H4 (cell line): ENCODE measurements at places on chromosomes 11 and 22.

GRCh38 chr22:29205594-29206371, at the start of gene EMID1:
Gene EMID1 (plus strand): TSS chr22:29205896. CDS start chr22:29206039, 143 bp downstream.
- DNase-seq: no peak

- DNase-seq: peak; percentile 54
Observed at GRCh38 chr11:75031224-75031753, 42.6 kb downstream of the NEU3 start.

DNA sequence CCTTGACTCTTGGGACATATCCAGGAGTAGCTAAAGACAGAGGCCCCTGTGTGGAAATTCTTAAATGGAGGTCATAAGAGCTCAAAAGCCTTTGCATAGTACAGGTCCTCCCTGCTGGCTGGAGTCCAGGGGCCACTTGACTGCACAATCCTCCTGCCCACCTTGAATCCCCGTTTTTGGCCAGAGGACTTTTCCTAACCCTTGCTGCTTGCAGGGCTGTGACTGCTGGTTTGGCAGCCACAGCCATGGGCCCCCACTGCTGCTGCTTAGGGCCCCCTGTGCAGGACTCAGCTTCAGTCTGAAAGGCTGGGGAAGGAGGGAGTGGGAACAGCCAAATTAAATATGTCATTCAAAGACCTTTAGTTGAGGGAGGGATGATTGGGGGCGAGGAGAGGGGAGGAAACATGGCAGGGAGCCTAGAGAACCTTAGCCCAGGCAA, 33.4 kb downstream of the ARHGAP1 start:
- DNase-seq: no peak

DNA sequence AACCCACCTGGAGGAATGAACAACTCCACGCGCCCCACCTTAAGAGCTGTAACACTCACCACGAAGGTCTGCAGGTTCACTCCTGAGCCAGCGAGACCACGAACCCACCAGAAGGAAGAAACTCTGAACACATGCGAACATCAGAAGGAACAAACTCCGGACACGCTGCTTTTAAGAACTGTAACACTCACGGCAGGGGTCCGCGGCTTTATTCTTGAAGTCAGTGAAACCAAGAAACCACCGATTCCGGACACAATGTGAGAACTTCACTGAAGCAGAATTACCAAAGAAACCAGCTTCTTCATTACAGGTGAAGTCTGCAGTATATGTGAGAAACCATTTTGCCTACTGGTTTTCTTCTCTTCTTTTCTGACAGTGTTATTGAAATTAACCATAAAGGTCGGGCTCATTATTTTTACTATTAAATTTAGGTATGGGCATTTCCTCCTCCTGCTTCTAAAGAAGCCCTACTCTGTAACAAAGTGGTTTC, 303.0 kb downstream of the KCNA4 start:
- no peak for DNase-seq

DNA sequence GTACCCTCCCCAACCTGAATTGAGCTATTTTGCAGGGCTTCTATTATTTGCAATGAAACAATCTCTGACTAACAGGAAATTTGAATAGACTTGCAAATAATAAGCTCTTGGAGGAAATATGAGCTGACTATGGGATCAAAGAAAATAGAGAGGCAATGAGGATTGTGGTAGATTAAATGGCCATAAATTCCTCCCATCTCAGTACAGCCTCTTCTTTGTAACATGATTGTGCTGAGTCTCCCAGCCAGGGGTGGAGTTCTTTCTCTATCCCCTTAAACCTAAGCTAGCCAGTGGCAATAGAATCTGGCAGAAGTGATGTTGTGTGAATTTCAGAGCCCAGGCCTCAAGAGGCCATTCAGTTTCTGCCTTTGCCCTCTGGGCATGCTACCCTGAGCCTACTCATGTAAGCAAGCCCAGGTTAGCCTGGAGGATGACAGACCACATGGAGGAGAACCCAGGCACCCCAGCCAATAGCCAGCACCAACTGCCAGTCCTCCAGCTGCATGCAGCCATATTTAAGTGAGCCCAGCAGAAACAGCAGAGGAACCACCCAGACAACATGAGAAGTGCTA, 86.8 kb upstream of the TP53I11 start:
- no peak for DNase-seq

- DNase-seq: no peak
Observed at GRCh38 chr11:109480251-109480650, 58.3 kb downstream of the C11orf87 start.

DNA sequence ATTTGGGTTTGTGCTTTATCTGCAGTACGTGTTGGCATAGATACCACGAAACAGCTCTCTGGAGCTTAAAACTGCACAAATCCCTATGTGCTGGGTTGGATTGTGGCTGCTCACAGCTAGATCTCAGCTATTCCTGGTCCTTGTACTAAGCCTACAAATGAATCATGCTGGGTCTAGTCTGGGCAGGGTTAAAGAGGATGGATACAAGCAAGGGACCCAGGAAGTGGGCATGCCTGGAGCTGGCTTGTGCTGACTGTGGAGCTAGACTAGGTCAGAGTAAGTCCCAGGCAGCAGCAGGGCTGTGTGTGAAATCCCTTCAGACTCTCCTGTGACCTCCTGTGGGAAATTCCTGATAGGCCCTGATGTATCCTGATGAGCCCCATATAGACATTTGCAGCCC, 3.9 kb upstream of the E2F8 start:
- no peak for DNase-seq

DNA sequence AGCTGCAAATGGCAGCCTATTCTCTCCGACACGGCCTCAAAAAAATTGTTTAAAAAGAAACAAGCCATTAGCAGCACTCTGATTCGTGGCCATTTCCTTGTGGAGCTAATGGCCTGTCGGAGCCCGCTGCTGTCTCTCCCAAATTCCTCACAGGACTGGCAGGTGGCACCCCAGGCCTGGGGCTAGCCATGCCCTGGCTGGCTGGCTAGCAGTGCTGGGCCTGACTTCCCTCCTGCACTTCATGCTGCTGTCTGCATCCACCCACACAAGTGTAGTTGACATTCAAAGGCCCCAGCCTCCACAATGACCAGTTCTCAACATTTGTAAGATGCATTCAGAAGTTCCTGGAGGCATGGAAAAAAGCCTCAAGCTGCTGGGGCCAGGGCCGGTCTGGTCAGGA, 61.5 kb downstream of the SMCO4 start:
- DNase-seq: no peak

DNA sequence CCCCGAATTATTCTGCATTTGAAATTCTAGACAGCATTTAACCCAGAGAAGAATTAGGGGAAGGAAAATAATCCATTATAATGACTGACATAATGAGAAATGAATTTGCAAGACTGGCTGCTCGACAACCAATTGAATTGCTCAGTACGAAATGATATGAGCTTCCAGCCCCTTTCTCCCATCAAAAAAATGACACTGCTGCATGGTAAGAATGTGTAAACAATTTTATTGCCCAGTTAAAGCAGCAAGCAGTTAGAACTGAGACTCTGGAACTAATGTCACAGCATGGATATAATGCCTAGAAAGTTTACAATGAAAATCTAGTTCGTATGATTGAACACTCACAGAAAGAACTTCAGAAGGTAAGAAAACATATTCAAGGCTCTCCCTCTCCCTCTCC, 24.7 kb upstream of the PCF11 start:
- DNase-seq: no peak

DNA sequence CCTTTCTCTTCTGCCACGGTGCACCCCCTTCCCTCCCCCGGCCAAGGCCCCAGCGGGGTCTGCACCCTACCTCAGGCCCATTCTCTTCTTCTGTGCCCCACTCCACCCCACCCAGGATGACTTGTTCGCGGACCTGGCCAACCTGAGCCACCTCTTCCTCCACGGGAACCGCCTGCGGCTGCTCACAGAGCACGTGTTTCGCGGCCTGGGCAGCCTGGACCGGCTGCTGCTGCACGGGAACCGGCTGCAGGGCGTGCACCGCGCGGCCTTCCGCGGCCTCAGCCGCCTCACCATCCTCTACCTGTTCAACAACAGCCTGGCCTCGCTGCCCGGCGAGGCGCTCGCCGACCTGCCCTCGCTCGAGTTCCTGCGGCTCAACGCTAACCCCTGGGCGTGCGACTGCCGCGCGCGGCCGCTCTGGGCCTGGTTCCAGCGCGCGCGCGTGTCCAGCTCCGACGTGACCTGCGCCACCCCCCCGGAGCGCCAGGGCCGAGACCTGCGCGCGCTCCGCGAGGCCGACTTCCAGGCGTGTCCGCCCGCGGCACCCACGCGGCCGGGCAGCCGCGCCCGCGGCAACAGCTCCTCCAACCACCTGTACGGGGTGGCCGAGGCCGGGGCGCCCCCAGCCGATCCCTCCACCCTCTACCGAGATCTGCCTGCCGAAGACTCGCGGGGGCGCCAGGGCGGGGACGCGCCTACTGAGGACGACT, 15.9 kb downstream of the RTN4RL2 start:
- no peak for DNase-seq

GRCh38 chr22:42116848-42117424, 13.7 kb downstream of the CYP2D6 start:
- DNase-seq: no peak

DNA sequence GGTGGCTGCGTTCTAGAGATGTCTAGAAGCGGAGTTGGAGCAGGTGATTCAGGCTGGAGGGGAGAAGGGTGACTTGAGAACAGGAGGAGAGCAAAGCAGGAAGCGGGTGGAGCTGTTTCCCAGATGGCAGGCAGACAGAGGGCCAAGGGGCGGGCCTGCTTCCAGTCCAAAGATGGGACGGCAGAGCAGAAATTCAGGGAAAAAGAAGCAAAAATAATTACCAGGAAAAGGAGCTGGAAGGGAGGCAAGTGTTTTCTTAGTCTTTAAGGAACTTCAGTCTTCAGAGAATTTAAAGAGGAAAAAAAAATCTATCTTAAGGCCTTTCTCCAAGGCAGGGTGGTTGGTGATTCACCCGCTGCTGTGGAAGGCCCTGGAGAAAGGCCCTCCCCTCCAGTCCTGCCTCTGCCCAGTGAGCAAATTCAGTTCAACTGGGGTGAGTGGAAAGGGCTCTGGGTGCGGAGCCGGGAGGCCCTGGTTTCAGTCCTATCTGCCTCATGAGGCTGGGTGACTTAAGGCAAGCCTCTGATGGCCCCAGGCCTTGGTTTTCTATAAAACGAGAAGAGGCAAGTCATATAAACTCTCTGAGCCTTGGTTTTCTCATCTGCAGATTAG, 4.5 kb upstream of the CREB3L1 start:
- peak; percentile 66 for DNase-seq

DNA sequence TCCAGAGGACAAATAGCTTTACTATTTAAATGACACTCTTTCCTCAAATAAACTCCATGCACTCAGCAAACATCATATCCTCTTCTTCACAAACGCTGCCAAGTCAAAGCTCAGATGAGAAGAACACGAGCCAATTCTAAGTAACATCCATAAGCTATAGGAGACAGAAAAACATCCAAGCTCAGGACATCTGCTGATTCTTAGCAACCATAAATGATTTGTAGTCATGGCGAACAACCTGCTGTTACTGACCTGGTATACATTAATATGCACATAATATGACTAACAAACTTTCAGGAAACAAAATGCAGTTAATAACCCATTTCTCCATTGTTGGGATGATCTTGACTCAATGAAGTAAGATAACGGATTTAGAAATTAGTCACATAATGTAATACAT, 6.7 kb downstream of the GALNT18 start:
- no peak for DNase-seq

DNA sequence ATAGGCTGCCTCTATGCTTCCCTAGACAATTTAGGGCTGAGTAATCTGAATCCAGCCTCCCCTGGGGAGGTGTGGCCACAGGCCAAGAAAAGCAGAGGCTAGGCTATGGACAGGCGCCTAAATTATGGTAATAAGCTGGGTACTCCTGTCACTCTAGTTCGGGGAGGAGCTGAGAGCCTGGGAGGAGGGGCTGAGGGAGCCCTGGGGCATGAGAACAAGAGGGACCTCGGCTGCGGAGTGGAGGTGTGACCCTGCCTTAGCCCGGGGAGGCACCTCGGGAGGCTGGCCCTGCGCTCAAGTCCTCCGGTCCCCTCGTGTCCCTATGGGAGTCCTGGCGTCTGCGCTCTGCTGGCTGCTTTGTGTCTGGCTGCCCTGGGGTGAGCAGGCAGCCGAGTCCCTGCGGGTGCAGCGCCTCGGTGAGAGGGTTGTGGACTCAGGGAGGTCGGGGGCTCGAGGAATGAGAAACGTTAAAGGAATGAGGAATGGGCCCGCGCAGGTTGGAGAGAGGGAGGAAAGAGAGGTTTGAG, at the start of gene OTOG:
Gene OTOG, plus strand, starts transcription at position 209 of the 527 bp plus-strand sequence. Its CDS starts 114 bp downstream, at position 323.
- no peak for DNase-seq

GRCh38 chr11:95907476-95907875, 16.4 kb downstream of the MTMR2 start:
- no peak for DNase-seq

DNA sequence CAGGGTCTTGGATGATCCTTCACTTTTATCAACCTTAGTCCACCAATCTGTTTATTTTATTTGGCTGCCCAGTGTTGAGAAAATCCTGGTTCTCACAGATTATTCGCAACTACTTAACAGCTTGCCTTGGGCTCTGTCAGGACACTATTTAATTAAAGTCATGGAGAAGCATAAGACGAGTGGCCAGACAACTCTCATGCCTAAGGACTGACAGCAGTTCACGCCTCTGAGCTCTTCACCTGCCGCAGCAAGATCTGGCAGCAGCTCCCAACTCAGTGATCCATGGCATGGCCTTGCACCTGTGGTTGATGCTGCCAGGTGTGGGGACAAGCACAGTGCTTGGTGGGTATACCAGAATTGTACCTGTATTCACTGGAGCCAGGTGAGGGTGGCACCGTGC, 37.8 kb downstream of the HIRA start:
- no peak for DNase-seq

DNA sequence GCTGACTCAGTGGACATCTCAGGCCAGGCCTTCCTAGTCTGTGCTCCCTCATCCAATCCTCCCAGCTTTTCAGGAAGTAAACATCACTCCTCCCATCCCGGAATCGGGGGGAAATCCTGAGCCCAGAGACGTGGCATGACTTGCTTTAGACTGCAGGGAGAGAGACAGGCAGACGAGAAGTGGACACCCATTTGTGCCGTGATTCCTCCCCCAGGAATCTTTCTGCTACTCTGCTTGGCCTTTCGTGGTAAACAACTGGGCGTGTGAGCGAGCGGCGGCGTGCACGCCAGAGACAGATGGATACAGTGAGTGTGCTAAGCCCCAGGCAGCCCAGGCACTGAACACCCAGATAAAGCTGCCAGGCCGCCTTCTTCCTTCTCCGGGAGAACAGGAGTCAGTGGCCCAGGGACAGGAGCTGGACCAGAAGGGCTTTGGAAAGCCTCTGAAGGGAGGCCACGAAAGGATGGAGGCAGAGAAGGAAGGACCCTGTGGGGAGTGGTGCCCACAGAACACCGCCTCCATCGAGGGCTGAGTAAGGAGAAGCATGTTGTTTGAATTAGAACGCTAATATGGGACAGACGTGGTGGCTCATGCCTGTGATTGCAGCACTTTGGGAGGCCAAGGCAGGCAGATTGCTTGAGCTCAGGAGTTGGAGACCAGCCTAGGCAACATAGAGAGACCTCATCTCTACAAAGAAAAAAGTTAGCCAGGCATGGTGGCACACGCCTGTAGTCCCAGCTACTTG, 53.0 kb upstream of the PRR5 start:
- DNase-seq: no peak
